ENCODE measurements at places on chromosomes 6 and 20.

GRCh38 chr6:106145144-106145543 lies 59.0 kb downstream of the PRDM1 start:
- no peak for DNase-seq

DNA sequence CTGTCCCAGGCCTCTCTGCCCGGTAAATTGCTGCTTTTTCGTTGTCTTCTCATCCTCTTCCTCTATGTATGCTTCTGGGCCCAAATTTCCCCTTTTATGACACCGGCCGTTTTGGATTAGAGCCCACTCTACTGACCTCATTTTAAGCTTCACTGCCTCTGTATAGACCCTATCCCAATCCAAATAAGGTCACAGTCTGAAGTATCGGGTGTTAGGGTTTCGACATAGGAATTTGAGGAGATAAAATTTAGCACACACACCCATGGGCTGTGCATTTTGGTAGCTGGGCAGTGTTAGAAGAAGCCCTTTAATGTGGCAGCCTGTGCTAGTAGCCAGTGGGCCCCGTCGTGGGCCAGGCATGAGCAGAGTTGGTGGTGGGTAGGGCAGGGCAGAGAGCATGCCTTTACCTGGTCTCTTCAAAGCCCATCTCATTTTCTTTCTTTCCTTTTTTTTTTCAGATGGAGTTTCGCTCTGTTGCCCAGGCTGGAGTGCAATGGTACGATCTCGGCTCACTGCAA lies 27.9 kb upstream of the EZR start:
- DNase-seq: no peak

GRCh38 chr6:18424201-18424600 lies 37.1 kb downstream of the RNF144B start:
- DNase-seq: no peak

DNA sequence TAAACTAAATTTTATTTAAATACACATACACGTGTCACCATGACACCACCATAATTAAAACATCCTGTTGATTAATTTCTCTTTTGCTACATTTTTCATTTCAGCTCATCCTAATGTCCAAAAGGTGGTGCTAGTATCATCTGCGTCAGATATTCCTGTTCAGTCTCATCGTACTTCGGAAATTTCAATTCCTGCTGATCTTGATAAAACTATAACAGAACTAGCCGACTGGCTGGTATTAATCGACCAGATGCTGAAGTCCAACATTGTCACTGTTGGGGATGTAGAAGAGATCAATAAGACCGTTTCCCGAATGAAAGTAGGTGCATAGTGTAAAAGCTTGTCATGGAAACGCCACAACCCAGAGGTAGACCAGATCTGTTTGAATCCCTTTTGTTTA lies 263.4 kb downstream of the UTRN start:
- no peak for DNase-seq

GRCh38 chr6:82217018-82217586 lies 30.4 kb downstream of the IBTK start:
- no peak for DNase-seq

GRCh38 chr6:38067263-38067980 lies 247.9 kb downstream of the ZFAND3 start:
- no peak for DNase-seq
